Left ventricle myocardium inferior (tissue), 1 donor: ENCODE measurements at places on chromosomes 1 and 21.

- no peak for DNase-seq
Measured at GRCh38 chr1:27530192-27530591, 40.2 kb upstream of the WASF2 start.

DNA sequence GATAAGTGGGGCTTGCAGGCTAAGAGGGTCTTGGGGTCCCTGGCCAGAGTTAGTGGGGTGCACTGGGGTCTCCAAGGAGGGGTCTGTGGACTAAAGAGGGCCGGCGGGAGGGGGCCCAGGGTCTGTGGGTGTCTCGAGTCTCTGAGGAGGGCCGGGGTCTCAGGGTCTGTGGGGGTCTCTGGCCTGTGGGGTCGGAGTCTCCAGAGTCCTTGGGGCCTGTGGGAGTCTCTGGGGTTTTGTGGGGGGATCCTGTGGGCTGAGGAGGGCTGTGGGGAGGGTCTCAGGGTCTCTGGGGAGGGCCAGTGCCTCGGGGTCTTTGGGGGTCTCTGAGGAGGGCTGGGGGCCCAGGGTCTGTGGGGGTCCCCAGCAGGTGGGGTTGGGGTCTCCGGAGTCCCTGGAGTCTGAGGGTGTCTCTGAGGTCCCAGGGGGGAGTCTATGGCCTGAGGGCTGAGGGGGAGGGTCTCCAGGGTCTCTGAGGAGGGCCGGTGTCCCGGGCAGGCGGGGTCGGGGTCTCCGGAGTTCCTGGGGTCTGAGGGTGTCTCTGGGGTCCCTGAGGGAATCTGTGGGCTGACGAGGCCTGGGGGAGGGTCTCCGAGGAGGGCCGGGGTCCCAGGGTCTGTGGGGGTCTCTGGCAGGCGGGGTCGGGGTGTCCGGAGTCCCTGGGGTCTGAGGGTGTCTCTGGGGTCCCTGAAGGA, 628 bp upstream of the PLEKHM2 start:
- DNase-seq = no peak

DNA sequence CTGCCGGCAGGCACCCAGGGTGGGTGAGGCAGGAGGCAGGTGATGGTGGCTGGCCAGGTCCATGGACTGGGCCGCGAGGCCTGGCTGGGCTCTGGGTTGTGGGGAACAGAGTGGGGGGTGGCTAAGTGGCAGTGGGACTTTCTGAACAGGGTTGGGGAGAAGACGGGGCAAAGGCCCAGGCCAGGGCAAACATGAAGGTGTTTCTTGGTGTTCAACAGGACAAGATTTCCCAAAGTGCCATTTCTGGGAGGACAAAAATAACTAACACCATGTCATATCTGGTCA, 26.8 kb downstream of the STUM start:
- DNase-seq = no peak

DNA sequence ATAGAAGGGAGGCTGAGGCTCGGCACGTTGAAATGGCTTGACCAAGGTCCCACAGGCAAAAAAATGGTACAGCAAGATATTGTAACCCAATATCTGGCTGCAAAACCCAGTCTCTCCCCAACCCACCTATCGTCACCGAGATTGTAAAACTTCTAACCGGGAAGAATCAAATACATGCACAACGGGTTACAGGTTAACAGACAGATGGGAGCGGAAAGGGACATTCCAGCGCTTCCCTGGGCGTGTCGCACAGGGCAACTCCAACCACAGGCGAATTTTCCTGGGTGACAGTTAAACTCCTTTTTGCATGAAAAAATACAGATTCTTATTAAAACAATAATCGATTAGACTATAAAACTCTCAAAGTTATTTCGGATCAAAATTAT, 31.8 kb upstream of the JUN start:
- peak; percentile 26 for DNase-seq

DNA sequence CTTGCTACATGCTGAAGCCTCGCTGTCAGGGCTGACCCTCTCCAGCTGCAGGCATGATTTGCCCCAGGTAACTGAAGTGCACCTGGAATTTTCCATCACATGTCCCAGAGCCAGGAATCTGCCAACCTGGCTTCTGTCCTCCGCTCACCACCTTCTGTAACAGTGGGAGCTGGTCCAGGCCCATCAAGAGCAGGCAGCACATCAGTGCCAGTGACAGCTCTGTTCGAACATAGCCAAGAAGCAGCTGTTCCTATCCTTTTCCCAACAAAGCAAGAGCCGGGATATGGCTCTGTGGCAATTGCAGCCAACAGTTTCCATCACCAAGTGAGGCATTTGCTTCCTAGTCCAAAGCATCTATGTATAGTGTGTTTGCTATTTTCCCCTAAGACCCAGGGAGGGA, 42.2 kb upstream of the KANK4 start:
- no peak for DNase-seq

DNA sequence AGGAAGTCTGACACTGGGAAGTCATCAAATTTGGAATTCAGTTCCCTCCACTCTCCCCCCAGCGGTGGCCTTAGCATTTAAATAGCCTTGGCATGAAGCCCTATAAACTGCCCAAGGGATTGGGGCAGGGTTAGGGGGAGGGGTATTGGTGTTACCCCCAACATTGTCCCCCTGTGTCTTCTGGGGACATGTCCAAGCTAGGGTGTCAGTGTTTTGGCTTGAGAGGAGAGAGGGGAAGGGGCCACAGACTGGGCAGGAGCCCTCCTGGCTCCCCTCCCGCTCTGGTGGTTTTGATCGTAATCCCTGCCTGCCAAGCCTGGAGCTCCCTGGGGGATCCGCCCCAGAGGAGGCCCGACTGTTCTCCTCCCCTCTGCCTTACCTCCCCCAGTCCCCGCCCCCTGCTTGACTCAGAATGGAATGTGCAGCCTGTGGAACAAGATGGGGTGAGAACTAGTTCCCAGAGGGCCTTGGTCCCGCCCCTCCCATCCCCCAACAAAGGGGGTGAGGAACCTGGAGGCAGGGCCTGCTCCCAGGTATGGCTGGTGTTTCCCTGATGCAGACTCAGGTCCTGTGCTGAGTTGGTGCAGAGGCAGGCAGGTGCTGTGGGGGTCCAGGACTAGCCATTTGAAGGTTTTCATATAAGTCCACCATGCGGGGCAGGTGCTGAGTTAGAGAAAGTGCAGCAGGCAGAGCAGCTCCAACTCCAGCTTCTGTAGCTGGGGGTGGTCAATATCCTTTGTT, 7.4 kb downstream of the SOX13 start:
- peak; percentile 74 for DNase-seq

GRCh38 chr1:226401355-226402303, 6.3 kb downstream of the PARP1 start:
- no peak for DNase-seq

GRCh38 chr1:15412175-15412800, 2.6 kb downstream of the EFHD2 start:
- DNase-seq = no peak

DNA sequence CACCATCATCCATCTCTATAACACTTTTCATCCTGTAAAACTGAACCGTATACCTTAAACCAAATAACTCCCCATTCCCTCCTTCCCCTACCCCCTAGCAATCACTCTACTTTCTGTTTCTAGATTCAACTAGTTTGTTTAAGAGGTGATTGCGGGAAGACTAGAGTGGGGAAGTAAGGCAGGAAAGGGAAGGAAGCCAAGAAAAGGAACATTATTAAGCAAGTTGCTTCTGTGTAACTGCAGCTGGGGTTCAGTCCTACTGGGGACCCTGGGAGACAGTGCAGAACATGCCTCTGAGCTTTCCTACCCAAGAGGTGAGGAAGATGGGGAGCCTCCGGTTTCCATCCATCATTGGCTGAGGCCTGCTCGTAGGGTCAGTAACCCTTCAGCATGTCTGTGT, 28.9 kb upstream of the H3-3A start:
- DNase-seq = no peak

DNA sequence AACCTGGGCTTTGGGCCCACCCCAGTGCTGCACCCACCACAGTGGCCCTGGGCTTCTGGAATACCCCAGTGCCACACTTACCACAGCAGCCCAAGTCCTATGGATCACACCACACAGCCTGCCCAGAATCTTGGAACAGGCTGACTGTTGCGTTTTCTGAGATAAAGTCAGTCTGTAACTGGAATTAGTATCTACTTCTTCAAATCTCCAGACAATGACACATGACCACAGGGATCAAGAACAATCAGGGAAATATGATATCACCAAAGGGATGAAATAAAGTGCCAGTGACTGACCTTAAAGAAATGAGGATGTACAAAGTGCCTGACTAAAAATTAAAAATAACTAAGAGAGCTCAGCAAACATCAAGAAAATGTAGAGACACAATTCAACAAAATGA, 239.7 kb upstream of the PLD5 start:
- DNase-seq = no peak

DNA sequence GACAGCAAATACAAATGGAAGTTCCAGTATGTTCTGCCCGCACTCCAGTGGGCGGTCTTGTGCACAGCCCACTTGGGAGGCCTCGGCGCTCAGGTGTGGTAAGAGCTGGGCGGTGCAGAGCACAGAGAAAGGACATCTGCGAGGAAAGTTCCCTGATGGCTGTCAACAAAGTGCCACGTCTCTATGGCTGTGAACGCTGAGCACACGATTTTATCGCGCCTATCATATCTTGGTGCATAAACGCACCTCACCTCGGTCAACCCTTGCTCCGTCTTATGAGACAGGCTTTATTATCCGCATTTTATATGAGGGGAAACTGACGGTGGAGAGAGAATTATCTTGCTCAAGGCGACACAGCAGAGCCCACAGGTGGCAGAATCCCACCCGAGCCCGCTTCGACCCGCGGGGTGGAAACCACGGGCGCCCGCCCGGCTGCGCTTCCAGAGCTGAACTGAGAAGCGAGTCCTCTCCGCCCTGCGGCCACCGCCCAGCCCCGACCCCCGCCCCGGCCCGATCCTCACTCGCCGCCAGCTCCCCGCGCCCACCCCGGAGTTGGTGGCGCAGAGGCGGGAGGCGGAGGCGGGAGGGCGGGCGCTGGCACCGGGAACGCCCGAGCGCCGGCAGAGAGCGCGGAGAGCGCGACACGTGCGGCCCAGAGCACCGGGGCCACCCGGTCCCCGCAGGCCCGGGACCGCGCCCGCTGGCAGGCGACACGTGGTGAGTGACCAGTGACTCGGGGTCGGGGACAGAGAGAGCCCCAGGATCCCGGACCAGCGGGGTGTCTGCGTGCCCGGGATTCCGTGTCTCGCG, at the start of gene IL12RB2:
IL12RB2 (plus strand) TSS at position 623 of the 810 bp plus-strand sequence. CDS start 12,496 bp downstream, outside the sequence.
- peak; percentile 20 for DNase-seq

GRCh38 chr1:91585982-91586381, 85.3 kb downstream of the CDC7 start:
- DNase-seq = no peak

DNA sequence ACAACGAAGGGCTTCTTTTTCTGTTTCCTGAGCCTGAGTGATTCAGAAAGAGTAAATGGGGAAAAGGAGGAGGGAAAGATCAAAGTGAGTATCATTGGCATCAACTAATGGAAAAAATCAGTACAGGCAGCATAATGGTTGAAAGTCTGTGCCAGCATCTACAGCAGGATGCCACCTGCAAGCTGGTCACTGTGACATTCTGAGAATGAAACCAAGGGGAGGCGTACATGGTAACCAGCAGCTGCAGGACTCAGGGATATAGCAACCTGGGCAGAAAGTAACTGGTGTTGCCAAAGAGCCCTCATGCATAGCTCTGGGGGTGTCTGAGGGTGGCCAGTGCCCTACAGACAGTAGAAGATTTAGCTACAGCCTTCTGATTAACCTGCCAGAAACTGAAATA, 305.9 kb downstream of the BRINP2 start:
- no peak for DNase-seq

DNA sequence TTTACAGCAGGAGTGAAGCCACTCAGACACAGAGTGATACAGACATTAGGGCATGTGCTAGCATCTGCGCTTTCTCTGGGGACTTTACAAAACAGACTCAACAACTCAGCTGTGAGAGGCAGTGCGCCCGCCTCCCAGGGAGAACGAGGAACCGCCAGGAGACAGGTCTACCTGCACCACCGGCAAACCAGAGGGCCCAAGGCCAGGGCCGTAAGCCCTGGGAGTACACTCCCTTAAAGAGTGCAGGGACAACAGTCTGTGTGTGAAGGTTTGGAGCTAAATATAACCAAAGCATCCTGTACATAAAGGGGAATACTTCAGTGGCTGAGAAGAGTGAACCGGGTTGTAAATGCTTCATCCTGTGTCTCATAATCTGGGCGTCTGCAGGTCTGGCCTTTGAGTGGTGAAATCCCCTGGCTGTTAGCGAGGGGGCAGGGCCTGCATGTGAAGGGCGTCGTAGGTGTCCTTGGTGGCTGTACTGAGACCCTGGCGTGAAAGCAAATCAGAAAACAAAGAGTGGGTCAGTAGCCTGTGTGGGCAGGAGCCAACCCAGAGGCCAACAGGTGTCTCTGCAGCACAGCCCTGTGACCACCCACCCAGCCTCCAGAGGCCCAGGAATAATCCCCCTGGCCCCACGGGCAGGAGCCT, 86.9 kb downstream of the CD247 start:
- no peak for DNase-seq

- no peak for DNase-seq
Measured at GRCh38 chr1:78184460-78185072, 138.8 kb downstream of the GIPC2 start.

- DNase-seq = no peak
Measured at GRCh38 chr1:187566354-187566753, 737.6 kb downstream of the PLA2G4A start.

DNA sequence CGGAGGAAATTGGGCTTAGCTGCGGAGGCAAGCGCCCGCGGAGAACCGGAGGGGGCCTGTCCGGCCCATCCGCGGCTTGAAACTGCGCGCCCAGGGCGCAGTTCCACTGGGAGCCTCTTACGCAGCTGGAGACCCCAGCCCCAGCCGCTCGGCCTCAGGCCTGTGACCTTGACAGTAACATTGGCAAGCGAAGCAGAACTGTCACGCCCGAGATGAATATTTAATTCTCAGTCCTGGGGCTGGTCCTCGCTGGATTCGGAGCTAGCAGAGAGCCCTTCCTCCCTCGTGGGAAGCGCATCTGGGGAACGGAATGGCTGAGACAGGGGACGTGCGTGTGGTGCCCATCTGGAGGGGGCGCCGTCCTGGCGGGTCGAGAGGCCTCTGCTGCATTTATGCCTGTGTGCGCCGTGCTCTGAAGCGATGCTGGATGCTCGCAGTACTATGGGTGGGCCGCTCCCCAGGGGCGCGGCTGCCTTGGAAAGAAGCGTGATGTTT, 928 bp downstream of the SLC6A17 start:
- DNase-seq = no peak

- DNase-seq = no peak
Measured at GRCh38 chr1:4022715-4023114, 122.6 kb upstream of the C1orf174 start.

DNA sequence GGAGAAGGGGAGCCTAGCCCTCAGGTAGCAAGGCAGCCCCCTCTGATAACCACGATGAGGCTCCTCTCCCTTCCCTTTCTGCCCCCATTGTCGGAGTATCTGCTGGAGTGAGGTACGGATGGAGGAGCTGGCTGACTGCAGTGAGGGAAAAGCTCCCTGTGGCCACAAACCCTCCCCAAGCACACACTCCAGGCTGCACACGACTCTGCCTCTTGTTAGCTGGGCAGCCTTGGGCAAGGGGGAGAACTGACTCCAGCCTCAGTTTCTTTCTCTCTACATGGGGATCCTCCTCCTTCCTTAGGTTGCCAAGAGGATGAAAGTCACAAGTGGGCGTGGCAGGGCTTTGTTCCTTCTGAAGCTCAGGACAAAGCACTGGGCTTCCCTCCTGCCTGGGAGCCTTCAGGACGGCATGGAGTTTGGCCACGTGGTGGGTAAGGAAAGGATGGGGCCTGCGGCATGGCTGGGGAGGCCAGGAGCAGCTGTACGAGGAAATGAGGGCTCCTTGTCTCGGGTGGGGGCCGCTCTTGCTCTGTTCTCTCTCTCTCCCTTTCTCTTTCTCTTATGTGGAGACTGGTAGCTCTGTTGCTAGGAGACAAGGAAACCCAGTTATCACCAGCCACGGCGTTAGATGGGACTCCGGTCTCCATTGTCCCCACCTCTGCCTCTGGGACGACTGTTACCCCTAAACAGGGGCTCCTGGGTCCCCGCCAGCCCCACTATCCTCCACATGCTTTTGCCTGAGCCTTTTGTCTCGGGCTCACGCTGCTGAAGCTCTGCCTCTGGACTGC, 39.7 kb downstream of the LRP8 start:
- DNase-seq = no peak
